ENCODE measurements at places on chromosomes 2 and 18. TPM values are rescaled to one million over a fixed set of nuclear protein-coding genes. Genes with fewer than 3 reads are reported as not detected.

GRCh38 chr2:194060269-194060668, 1596.8 kb upstream of the SLC39A10 start:
- DNase-seq = no peak

DNA sequence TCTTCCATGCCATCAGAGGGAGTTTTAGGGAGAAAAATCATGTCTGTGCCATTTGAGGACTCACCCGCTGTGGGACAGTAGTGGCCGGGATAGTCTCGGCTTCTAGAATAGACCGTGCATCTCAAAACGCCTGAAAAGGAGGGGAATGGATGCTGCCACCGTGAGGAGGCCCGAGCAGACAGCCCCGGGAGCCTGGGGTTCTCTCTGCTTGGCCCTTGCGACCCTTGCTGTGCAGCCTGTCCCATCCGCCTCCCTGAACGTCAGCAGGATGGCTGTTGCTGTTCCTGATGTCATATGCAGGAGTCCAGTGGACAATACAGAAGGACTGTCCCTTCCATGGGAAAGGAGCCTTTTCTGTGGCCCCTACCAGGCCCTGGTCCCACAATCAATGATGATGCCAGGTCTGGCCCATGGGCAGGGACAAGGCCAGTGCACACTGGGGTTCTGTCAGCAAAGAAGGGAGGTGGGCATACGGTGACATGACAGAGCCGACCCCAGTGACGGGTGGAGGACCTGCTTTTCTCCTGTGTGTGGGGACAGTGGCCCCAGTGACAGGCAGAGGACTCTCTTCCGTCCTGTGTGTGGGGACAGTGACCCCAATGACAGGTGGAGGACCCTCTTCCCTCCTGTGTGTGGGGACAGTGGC, 58.8 kb downstream of the ACKR3 start:
- no peak for DNase-seq

Gene DPP10
- not detected for total RNA-seq

DNA sequence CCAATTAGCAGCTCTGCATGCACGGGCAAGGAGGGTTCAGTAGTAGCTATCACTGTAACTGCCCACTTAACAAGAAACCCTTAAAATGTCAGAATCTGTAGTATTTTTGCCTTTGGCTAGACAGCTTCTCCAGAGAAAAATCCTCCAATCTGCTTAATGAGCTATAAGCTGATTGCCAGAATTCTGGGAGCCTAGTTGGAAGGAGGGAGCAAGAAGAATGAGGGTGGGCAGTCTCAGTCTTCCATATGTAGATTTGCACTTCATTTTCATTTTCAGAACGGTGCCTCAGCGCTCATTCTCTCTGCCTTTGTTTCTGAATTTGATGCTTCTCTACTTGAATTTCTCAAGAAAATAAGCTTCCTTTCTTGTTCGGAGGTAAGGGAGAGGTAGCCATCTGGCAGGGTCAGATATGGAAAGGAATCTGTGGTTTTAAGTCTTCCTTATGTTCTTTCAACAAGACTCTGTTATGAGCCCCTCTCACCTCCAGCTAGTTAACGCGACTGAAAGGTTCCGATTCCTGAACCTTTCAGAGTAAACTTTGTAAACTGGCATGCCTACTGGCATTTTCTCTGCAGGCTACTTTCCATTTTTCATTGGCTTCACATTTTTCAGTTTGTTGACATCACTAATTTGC, 53.5 kb downstream of the HNRNPLL start:
- no peak for DNase-seq

Gene HOXD8
- not detected for total RNA-seq

DNA sequence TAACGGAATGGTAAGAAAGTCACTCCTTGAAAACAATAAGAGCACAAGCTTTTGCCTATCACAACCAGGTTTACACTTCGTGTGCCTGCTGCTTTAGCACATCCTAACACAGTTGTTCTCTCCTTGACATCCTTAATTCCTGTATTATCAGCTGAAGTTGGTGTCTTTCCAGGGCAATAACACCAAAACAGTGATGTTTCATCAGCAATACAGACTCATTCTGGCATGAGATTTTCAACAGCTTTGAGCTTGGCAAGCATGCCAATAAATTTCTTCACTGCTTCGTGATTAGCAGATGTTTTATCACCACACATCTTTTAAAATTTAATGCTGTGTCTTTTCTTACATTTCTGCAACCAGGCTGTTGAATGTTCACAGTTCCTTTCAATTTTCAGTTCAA, 148.4 kb downstream of the EIPR1 start:
- no peak for DNase-seq

DNA sequence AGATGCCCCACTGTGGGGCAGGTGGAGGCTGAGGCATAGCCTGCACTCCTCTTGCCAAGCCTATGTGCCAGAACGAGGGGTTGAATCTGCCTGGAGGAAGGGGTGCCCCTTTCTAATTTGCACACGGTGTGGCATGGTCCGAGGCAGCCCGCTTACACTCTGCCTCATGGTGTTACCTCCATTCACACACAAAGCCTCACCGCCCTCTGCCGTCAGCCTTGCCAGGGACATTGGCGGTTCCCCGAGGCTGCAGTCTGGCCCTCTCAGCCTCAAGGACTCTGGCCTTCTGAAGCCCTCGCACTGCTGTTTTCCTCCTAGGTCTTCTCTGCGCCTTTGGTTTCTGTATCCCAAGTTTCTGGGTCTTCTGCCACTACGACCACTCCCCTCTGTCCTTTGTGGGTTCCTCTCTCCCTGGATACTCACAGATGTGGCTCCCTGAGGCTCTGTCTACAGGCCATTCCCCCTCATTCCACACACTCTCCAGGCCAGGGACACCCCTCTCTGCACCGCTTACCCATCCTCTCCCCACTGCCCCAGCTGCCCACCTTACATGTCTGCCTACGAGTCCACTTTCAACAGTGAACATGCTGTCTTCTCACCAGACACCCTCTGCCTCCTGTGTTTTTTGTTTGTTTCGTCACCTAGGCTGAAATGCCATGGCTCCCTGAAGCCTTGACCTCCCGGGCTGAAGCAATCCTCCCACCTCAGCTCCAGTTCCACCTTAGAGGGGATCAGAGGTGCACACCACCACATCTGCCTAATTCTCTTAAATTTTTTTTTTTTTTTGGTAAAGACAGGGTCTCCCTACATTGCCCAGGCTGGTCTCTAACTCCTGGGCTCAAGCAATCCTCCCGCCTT, 7.9 kb upstream of the ASPRV1 start:
- DNase-seq = no peak

GRCh38 chr2:130371723-130372054, 15.8 kb downstream of the PTPN18 start:
- no peak for DNase-seq

DNA sequence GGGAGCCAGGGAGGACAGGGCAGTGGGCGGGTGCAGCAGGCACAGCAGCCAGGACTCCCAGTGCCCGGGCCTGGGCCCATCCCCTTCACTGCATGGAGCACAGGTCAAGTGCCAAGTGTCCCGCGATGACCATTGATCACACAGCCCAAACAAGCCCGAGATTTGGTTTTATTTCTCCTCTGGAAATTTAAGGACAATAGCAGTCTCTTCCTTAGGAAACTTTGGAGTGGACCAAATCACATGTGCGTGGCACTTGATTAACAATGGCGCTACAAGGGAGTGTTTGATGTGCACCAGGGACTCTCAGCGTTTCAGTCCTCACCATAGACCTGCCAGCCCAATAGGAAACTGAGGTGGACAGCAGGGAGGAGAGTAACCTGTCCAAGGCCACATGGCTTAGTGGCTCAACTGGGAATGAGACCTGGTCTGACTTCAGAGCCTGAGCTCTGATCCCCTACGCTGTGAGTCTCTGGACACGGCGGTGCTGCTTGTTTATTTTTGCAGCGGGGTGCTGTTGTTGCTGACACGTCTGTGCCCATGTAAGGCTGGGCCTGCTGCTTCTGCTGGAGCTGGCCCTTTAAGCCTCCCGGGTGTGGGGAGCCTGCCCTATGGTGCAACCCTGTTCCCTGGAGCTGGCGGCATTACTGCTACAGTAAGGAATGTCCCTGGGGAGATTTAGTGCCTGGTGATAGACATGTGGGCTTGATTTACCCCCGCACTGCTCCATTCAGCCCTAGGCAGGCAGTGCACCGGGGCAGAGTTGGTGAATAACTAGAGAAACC, 194.2 kb downstream of the INHBB start:
- peak; percentile 93 for DNase-seq

DNA sequence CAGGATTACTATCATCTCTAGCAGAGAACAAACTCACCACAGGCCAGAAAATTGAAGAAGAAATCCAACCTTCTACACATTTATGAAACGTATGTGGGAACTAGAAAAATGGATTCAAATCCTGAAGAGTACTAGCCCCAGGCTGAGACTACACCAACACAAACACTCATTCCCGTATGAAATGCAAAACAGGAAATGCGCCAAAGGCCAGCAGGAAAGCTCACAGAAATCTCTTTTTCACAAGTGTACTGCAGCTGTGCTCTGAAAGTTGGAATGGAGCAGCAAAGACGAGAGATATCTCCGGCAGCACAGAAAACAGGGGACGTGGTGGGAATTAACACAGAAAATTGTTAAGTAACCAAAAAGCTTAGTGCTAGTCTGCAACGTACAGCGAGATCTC, 913.5 kb downstream of the TDRD15 start:
- no peak for DNase-seq

DNA sequence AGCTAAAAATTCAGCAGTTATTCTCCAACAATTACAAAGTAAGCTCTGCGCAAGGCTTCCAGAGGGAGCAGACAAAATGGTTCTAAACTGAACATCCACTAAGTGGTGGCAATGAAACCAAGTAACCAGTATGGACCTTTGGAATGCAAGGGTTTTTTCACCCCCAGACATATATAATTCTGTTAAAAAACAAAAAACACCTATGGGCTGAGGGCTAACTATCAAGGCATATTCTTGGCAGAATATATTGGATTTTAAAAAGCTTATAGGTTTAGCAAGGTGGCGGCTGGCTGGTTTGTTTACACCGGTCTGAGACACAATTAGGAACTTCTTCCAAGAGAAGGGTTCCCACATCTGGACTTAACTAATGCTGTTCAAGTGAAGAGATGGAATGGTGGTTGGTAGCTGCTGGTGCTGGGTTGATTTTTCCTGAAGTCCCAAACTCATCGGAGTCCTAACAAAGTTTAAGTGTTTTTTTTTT, 2.8 kb downstream of the ZFP36L2 start:
- peak; percentile 36 for DNase-seq

Data from MCF 10A (cell line).